ENCODE measurements at places on chromosomes 12 and 14.

- no peak for DNase-seq
These were observed 52.7 kb downstream of the KCNA5 start for GRCh38 chr12:5096241-5096924.

DNA sequence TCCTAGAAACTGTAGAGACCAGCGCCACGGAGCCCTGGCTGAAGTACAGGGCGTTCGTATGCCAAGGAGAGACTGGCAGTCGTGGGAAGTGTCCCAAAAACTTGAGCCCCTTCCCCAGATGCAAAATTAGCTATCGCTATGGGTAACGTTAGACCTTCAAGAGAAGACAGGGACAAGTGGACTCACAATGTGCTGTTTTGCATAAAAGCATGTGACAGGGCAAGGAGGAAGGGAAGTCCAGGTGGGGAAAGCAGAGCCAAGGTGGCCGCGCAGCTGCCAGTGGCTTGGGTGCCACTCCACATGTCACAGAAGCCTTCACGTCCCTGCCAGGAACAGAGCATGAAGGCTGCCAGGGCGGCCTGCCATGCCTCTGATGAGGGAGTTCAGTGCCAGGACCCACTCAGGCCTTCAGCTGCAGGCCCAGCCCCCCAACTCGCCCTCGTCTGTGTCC is 61.2 kb upstream of the DYNC1H1 start:
- no peak for DNase-seq

DNA sequence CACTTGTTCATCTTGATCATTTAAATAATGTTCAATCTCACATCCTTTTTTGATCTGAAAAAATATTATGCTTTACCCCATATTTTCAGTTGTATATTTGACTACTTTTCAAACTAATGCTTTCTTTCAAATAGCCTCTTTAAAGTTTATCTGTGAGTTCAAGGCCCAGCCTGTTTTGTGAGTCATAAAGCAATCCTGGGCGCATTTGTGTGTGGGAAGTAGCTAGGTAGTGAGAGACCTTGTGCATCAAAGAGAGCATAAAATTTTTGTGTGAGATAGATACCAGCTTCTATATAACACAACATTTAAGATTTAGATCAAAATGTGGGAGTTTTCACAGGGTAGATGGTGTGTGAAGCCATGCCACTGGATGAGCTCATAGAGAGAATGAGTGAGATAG is 405.6 kb downstream of the NAV3 start:
- DNase-seq = no peak

DNA sequence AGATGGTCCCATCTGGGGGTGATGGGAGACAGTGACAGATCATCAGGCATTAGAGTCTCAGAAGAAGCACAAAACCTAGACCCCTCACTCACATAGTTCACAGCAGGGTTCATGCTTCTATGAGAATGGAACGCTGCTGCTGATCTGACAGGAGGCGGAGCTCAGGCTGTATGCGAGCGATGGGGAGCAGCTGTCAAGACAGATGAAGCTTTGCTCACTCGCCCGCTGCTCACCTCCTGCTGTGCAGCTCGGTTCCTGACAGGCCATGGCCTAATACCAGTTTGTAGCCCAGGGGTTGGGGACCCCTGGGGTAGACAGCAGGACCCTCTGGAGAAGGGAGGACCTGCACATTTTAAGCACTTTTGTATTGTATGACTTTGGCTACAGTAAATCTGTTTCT is 111.2 kb downstream of the LGMN start:
- peak; percentile 17 for DNase-seq

GRCh38 chr12:6099316-6099715 is 25.2 kb downstream of the VWF start:
- DNase-seq = no peak

DNA sequence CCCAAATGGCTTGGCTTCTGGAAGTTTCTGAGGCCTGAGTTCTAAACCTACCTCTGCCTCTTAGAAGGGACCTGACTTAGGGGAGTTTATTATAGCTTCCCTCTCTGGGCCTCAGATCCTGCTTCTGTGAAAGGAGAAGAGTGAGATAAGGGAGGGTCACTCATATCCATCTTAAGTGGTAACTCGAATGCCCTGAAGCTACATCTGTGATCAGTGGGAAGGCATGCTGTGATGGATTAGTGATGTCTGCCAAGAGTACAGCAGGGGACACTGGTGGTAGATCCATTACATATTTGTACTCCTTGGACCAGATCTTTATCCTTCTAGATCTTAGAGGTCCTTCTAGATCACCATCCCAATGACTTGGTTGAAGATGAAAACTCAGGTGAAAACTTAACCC is 97.8 kb upstream of the NOS1 start:
- DNase-seq = no peak

- DNase-seq = no peak
These were observed 623.1 kb upstream of the LRFN5 start for GRCh38 chr14:40983604-40984003.

DNA sequence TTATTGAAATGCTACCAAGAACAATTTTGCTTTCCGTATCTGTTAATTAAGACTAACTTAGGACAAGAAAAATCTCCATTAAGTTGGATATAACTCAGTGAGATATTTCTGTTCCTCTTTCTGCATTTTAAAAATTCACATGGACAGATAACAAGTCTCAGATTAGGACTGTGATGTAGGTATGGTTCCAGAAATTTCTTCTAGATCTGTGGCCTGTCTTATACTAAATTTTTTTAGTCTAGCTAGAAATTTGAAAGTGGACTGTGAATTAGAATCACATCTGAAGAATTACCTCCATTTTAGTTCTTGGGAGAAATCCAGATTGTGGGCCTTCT is 41.6 kb downstream of the USP15 start:
- DNase-seq = no peak

- DNase-seq = no peak
These were observed 4.9 kb downstream of the SVOP start for GRCh38 chr12:109016016-109016415.

DNA sequence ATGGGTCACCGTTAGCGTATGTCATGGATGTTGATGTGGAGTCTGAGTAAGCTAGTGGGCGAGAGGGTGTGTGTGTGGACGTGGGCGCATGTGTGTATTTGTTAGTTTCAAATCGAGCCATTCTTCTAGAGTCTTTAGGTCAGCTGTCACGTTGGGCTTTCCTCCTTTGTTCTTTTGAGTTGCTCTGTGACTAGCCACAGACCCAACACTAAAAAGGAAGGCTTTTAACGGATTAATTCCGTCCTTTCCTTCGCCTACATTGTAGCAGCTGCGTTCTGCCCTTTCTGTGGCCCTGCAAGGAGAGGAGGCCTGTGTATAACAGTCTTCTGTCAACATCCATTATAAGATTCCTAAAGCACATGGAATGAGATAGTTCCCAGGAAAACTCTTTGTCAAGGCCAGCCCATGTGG is 117.2 kb upstream of the DNM1L start:
- DNase-seq = peak; percentile 4

DNA sequence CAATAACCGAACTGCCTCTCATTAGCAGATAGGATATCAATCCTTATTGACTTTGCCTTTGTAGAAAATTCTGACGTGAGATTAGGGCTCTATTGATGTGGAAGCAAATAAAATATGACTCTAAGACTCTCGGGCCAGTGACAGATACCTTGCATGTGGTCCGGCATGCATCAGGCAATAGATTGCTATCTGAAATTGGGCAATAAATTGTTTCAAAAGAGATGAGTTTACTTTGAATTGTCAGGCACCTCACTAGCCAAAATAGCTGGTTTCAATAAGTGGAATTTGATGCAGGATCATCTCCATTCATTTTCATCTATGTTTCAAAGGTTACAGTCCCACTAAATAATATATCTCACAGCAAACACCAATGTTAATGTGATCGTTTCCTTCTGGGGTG is 186.3 kb upstream of the PLEKHA5 start:
- DNase-seq = no peak

DNA sequence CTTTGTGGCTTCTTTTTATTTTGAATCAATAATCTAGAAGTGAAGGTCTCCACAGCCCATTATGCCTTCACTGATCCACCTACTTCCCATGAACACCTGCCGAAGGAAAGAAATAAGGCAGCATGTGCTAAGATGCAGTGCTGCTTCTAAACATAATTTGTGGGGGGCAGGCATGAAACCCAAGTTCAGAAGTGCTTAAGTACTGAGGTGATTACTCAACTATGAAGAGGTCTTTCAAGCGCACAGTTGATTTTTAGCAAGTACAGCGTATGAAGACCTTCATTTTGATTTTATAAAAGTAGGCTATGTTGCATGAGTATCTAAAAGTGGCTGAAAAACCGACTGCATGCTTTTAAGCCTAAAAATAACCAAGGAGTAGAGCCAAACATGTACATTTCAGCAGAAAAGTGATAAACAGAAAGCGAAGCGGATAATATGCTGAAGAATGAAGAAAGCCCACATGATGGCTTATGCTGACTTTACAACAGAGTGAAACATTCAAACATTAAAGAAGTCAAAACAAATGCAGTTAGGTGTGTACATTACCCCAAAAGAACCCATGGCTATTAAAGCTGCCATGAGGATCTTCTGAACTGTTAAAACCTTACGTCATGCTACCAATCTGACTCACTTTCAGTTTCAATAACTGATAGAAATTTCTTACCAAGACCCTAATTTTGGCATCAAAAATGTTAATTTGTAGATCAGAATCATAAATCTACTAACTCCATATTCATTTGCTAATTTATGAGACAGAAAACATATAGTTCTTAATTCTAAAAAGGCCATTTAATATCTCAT is 29.3 kb downstream of the KICS2 start:
- no peak for DNase-seq

DNA sequence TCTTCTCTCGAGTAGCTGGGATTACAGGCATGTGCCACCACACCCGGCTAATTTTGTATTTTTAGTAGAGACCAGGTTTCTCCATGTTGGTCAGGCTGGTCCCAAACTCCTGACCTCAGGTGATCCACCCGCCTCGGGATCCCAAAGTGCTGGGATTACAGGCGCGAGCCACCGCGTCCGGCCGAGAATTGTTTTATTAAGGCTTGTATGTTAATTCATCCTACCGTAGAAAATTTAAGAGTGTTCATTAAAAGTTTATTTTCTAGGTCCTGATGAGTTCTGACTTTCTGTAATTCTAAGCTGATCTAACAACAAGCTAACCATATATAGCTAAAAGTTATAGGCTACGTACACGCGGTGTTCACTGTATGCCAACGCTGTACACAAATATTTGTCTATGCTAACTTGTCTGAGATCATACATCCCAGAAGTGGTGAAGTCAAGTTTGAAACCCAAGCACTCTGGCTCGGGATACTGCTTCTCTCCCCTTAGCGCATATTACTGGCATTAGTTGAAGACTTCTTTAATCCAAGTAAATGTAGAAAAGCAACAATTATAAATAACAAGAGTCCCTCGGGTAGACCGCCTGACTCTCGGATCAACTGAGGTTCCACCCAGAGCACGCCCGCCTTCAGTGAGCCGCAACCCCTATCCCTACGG is 570 bp upstream of the MRPS35 start:
- peak; percentile 69 for DNase-seq

DNA sequence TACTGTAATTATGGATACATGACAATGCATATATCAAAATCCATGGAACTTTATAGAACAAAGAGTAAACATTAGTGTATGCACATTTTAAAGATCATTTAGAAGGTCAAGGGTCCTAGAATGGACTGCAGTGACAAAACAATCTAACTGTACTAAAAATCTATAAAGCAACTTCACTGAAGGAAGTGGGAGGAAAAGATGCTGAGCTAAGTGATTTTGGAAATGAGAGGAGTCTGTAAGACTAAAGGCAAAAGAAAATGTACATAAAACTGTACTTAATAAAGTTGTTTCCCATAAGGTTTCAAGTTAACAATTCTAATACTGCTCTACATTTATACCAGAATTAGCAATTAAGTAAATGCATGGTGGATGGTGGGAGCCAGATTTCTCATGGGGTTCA is 46.9 kb upstream of the HIF1A start:
- no peak for DNase-seq

DNA sequence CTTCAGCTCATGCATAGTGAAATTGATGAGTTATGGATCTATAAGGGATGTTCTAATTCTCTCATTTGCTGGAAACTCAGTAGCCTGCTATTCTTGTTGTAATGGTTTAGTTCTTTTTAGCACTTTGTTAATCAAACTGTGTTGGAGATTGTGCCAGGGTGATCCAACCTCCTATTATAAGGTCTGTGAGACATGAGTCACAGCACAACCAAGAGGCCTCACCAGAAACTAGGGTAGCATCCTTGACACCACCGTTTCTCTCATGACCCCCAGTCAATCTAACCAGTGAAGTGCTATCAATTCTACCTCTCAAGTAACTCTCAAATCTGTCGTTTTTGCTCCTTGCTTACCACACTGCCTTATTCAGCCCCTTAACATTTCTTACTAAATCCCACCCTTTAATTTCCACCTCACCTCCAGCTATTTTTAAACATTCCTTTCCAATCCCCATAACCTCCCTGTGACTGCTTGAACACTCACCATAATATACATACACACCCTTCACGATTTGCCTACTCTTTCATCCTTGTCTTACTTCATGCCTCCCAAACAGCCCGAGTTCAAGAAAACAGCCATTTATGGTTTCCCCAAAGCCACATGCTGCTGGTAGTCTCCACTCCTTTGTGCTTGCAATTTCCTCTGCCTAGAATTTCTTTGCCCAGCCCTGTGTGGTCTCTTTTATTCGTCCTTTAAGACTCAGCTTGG is 53.9 kb upstream of the NUDT4 start:
- no peak for DNase-seq

DNA sequence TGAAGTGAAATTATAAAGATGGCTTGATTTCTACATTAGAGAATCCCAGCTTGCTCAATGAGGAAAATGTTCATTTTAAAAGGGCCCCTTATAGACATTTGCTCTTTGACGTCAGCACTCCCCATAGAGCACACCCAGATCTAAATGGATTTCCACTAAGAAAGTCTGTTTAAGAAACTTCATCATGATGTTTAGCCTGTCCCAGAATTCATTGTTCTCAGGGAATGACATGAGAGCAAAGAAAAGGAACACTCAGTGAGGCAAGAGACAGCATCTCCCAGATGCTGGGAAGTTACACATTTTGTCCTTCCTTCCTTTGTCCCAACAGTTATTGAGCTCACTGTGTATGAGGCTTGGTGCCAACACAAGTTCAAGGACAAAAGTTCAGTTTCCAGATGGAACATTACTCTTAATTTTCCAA is 4.9 kb downstream of the PHLDA1 start:
- DNase-seq = peak; percentile 62
